PC-9 (cell line): ENCODE measurements at places on chromosomes 12 and 14. TPM values are rescaled to one million over a fixed set of nuclear protein-coding genes. Genes with fewer than 3 reads are reported as not detected.
A peak's percentile ranks its signal among the peaks of the same experiment; 100 is the strongest.

PTPRB gene
- 1.3 and 1.9 TPM in 2 replicates for total RNA-seq

GYS2 gene
- total RNA-seq = not detected in 2 replicates

LIN7A gene
- not detected in 2 replicates for total RNA-seq

GRCh38 chr12:111596985-111597830 is 1.9 kb downstream of the ATXN2 start:
- DNase-seq = peak; percentile 24
- peak overlapping the region; percentile 63 for H3K27ac ChIP-seq
- H3K4me1 ChIP-seq = peaks cover 54% of the 10 kb centered on the region
- peaks cover 4% of the 10 kb centered on the region; the same call in 1 of the 2 replicates for H3K36me3 ChIP-seq
- no peaks in the 10 kb centered on the region for H3K27me3 ChIP-seq

DNA sequence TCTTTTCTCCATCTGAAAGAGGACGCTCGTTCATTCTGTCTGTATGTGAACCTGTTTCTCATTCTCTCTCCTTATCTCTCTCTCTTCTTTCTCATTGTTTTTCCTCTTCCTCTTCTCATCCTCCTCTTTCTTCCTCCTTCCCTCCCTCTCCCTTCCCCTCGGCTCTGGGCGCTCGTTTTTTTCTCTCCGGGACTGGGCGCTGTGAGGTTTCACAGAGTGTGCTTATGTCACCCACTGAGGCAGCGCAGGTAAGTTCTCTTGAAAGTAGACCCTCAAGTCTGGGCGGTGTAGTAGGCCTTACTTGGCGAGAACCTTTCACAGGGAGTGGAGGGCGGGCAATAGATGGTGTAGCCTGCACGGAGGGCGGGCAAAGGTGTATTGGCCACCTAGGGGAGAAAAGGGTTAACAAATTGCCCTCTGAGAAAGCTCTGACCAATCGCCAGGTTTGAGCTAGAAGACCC is 4.5 kb upstream of the SIX1 start:
- H3K4me1 ChIP-seq = 0 out of 2 replicates have a peak, but pooled peaks cover 6% of the 10 kb centered on the region
- no peaks in the 10 kb centered on the region for H3K36me3 ChIP-seq
- H3K27ac ChIP-seq = no peak overlapping the region
- no peaks in the 10 kb centered on the region for H3K27me3 ChIP-seq
- H3K4me3 ChIP-seq = no peak overlapping the region

- H3K4me1 ChIP-seq = no peaks in the 10 kb centered on the region
- DNase-seq = peak; percentile 40
These were observed 87.4 kb downstream of the B4GALNT3 start for GRCh38 chr12:546920-547845.

DNA sequence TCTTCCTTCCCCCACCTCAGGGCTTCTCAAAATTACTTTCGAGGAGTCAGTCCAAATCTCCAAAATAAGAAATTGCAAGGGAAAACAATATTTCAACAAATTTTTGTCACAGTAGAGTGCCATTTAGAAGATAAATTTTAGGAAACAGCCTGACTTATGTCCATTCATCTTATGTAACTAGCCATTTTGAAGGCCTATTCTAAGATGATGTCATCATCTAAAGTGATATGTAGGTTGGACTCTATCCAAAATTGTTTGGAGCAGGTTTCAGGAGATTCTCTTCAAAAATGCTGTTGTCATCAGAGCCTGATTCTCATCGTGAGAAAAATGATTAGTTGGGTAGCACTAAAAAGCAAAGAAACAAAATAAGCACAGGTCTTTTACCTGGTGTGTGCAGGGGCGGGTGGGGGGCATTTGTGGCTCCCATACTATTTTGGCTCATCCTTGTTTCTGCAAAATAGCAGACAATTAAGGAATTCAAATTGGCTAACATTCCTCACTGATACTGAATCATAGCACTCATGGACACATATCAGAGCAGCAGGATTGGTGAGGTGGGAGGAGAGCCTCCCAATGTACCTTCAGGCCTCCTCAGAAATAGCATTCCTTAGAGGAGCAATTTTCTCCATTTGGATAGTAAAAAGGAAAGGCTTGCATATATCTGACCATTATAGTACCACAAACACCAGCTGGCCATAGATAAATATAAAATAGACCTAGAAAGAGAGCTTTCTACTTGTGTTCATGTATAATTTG is 360.9 kb upstream of the NAV3 start:
- no peaks in the 10 kb centered on the region for H3K27me3 ChIP-seq
- no peak overlapping the region for H3K4me3 ChIP-seq
- H3K27ac ChIP-seq = no peak overlapping the region
- no peaks in the 10 kb centered on the region for H3K36me3 ChIP-seq
- no peaks in the 10 kb centered on the region for H3K4me1 ChIP-seq
- no peak for DNase-seq
